ENCODE measurements at places on chromosomes 13 and 19.
A peak's percentile ranks its signal among the peaks of the same experiment; 100 is the strongest.

GRCh38 chr19:51815043-51815442 is 20.1 kb downstream of the FPR3 start:
- DNase-seq = no peak

- no peak for DNase-seq
Observed at GRCh38 chr13:46378411-46378810, 8.6 kb downstream of the RUBCNL start.

- no peak for DNase-seq
Observed at GRCh38 chr13:49097374-49097773, 121.7 kb downstream of the FNDC3A start.

DNA sequence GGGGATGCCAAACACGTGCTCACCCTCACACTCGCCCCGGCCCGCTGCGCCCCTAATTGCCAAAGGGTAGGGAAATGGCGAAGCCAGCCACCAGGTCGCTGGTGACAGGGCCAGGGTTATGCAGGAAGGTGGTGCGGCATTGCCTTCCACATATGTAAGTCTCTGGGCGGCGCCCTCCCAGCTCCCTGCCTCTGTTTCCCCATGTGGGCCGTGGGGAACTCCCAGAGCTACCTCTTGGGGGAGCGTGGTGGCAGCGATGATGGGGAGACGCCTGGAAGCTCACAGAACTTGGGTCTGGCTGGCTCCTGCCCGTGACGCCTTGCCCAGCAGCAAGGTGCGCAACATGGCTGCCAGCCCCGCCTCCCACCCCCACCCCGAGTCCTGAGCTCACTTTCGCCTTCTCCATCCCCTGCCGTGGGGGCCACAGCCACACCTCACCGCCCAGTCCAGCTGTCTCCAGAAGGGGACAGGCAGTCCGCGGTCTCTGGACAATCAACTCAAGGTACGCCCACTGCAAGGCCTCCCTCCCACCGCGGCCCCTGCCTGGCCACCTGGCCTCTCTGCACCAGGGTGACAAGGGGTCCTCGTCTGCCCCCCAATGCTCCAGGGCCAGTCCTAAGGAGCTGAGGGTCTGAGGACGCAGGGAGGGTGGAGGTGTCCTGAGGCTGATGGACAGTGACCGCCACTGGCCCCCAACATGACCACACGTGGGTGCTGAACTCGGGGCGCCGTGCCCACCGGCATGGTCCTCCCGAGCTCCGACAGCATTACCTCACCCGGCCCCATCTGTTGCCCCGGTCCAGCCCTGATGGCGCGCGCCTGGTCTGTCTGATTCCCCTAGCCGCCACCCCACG is 6.6 kb downstream of the C19orf25 start:
- no peak for DNase-seq

DNA sequence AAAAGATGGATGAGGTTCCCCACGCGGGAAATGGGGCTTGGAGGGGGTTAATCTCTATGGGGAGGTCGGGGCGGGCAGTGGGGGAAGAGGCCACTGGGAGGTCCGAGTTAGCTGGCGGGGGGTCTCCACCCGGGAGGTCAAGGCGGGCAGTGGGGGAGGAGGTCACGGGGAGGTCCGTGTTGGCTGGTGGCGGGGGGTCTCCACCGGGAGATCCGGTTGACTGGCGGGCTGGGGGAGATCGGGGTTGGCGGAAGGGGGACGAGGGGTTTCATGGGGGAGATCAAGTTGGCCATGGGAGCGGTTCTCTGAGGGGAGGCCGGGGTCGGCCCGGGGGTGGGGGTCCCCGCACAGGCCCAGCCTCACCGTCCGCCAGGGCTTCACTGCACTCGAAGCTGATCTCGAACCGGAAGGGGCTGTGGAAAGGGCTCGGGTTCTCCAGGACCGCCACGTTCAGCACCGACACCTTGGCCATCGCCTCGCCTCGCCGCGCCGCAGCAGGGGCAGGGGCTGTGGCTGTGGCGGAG is 342 bp downstream of the ASF1B start:
- DNase-seq = no peak

- no peak for DNase-seq
Observed at GRCh38 chr13:64078480-64078936, 2662.9 kb upstream of the PCDH20 start.

DNA sequence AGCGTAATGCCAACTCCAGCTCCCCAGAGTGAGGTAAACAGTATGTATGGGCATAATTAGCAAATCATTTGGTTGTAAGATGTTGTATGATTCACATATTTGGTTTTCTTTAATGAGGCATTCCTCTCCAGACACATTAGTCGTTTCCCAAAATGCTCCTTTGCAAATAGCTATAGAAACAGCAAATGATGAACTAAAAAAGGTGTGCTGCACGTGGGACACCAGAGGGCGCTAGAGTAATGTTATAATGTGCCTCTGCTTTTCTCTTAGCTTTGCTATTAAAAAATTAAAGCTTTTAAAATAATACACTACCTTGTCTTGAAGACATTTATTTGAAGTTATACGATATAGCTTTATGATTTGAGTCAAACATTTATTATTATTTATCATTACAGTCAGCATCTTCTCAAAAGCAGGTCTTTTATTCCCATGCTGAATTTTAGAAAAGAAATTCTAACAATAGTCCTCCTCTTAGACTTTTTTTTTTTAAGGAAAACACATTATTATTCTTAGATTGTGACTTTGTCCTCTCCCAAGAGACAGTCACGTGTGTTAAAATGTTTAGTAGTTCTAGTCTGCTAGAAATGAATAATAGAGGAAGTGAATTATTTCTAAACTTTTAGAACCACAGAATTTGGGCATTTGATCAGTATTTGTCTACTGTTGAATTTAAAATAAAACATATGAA is 121.6 kb upstream of the FRY start:
- peak; percentile 54 for DNase-seq

GRCh38 chr13:106095919-106096318 is 439.5 kb downstream of the EFNB2 start:
- DNase-seq = no peak

DNA sequence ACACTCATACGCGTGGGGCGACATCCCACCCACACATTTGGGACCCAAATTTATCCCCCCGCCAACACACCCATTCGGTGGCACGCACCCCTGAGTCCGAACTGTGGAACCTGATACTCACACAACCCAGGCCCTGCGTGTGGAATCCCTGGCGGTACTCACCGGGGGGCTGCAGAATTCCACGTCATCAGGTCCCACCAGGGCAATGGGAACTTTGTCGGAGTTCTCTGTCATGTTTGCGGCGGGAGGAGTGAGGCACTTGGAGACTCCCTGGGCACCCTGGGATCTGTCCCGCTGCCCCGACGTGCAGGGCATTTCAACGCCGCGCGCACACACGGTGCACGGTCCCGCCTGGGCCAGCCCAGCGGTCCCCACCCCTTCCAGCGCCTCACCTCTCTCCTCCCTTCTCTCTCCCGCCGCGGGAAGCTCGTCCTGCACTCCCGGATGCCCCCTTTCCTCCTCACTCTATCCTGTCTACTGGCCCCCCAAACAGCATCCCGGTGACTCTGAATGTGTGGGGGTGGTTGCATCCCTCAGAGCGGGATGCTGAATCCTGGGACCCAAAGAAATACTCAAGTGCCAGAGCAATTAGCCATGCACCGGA is at the start of gene CNMD:
TSS of gene CNMD (minus strand) at position 353 of the 604 bp plus-strand sequence. CDS start at position 234, 119 bp downstream.
- DNase-seq = no peak

DNA sequence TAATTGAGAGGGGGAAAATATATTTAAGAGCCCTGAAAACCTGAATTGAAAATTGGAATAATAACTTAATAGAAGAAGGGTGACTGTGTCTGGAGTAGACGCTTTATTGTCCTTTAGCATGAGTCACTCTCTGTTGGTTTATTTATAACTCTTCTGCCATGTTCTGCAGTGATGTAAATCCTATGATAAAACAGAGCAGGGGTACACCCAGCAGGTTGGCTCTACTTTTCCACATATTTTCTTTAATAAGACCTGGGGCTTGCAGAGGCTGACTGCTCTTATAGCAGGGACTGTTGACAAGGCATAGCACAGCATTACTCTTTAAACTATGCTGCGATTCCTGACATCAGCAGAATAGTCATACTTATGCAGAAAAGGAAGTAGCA is 389.9 kb upstream of the PCDH9 start:
- DNase-seq = peak; percentile 16

GRCh38 chr19:47375694-47376588 is 26.8 kb downstream of the DHX34 start:
- DNase-seq = no peak

- DNase-seq = no peak
Observed at GRCh38 chr19:55146705-55147273, 2.2 kb downstream of the TNNT1 start.

GRCh38 chr19:44196772-44197171 is 15.6 kb upstream of the ZNF227 start:
- DNase-seq = no peak

GRCh38 chr13:102774214-102774568 is 605 bp upstream of the TEX30 start:
- DNase-seq = no peak

- DNase-seq = no peak
Observed at GRCh38 chr13:111897178-111897845, 169.6 kb upstream of the SOX1 start.

DNA sequence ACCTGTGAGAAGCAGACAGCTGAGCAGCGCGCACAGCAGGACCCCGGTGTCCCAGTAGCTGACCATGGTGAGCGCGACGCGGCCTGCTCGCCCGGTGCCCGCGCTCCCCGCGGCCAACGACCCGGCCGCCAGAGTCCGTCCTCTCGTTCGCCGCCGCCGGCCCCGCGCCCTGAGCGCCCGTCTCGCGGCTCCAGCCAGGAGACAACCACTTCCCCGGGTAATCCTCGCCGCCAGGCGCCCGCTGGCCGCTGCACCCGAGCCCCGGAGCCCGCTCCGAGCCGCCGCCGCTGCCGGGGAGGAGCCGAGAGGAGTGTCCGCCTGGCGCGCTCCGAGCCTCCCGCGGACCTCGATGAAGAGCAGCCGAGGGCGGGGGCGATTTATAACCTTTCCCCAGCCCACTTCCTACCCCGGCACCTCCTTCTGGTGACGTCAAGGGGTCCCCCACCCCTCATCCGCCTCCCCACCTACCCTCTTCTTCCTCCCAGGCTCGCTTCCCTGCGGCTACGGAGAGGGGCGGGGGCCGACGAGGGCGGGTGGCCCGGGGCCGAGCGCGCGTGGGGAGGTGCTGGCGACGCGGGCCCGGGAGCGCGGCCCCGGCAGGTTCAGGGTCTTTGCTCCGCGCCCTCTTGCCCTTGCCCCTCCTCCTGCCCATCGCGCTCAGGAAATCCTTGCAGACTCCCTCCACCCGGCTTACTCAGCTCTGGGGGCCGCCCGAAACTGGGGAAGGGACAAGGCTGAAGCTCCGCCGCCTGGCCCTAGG is at the start of gene FLT1:
TSS of gene FLT1 (minus strand) at position 351 of the 760 bp plus-strand sequence. CDS start at position 66, 285 bp downstream.
- DNase-seq = no peak

DNA sequence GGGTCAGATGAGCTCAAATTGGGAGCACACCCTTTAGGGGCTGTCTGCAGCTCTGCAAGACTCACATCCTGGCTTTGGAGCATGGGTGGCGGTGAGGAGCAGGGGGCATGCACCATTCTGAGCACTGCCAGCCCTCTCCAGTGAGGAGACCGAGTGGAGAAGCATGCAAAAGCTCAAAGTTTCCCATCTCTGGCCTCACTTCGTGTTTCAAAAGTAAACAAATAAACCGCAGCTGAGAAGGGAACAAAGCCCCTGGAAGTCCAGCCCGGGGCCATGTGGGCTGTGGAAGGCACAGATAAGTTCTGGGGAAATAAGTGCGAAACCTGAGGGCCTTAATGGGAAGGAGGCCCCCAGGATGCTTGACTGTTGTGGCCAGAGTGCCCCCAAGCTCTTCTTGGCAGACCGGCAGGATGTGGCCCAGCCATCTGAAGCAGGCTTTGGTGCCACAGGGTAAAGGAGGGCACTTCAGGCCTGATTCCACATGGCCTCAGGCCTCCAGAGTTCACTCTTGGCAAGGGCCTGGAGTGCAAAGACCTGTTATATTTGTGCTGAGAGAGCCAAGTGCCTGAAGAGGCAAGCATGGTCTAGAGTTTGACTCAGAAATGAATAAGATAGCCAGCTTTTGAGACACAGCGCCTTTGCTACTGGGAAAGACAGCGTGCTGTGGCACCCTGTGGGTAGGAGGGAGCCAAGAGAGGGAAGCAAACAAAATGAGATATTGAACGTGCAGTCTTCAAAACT is 1.2 kb downstream of the MEDAG start:
- DNase-seq = no peak

DNA sequence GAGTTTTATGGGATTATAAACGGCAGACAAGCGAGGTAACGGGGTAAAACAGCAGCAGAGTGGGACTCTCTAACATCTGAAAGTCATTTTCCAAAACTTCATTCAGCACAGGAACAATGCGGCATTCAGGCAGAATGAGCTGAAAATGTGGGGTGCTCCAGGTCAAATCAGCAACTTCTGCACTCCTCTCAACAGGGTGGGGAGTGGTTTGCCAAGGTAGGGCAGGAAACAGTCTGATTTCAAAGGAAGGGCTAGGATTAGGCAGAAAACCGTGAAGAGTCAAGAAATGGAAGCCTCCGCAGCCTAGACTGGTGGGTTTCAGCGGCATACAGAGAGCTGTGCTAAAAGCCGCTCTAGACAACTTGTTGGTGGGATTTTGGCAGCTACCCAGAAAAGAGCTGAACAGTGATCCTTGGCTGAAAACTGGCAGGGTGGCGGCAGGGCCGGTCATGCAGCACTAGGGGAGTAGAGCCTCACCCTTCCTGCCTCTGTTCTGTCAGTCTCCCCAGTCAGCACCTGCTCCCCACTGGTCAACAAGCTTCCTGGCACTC is 154.2 kb upstream of the KLF12 start:
- DNase-seq = no peak

DNA sequence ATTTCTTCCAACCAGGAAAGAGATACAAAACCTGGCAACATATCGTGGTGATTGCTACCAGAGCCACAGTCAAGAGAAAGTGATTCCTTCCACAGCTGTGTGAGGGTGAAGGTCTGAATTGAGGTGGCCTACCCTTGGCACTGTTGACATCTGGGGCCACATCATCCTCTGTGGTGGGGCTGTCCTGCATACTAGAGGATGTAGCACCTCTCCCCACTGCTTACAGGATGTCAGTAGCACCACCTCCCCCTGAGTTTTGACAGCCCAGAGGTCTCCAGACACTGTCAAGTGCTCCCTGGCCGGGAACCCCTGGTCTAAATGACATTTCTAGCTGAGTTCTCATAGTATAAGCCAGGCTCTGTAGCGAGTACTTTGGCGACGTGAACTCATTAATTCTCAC is 15.5 kb downstream of the PTGER1 start:
- DNase-seq = no peak
